Motor neuron (in vitro differentiated cells): ENCODE measurements at places on chromosomes 5 and 9. TPM values are rescaled to one million over a fixed set of nuclear protein-coding genes. Genes with fewer than 3 reads are reported as not detected.
A peak's percentile ranks its signal among the peaks of the same experiment; 100 is the strongest.

The CDO1 gene
- total RNA-seq: 0.61 and 0.92 TPM in 2 replicates

GRCh38 chr9:97578846-97579245 lies 54.3 kb downstream of the TSTD2 start:
- no peak for ATAC-seq

DNA sequence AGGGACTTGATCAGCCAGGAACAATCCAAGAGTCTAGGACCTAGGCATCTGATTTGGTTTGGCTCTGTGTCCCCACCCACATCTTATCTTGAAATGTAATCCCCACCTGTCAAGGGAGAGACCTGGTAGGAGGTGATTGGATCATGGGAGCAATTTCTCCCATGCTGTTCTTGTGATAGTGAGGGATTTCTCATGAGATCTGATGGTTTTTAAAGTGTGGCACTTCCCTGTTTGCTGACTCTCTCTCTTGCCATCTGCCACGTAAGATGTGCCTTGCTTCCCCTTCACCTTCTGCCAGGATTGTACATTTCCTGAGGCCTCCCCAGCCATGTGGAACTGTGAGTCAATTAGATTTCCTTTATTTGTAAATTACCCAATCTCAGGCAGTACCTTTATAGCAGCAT lies 201.7 kb upstream of the ACTBL2 start:
- ATAC-seq: no peak

GRCh38 chr9:84068872-84069271 lies 88.3 kb downstream of the RMI1 start:
- no peak for ATAC-seq

The GARNL3 gene
- 21.3 and 28.8 TPM in 2 replicates for total RNA-seq

- ATAC-seq: no peak
Observed at GRCh38 chr5:81925009-81925408, 46.8 kb upstream of the ATG10 start.

DNA sequence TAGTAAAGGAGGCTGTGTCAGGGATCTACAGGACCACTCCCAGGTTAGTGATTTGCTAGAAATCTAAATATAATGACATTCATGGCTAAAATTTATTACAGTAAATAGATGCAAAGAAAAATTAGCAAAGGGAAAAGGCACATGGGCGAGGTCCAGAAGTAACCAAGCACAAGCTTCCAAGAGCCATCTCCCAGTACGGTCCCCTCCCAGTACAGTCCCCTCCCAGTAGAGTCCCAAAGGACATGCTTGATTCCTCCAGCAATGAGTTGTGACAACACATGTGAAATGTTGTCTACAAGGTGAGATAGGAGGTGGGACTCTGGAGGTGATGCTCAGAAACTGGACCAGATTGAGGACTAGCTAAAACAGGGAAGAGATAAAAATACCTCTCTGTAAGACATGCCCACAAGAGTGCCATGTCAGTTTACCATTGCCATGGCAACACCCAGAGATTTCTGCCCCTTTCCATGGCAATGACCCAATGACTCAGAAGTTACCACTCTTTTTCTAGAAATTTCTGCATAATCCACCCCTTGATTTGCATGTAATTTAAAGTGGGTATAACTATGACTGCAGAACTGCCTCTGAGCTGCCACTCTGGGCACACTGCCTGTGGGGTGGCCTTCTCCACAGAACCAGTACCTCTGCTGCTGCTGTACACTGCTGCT lies 27.9 kb upstream of the CEMIP2 start:
- ATAC-seq: peak; percentile 87

DNA sequence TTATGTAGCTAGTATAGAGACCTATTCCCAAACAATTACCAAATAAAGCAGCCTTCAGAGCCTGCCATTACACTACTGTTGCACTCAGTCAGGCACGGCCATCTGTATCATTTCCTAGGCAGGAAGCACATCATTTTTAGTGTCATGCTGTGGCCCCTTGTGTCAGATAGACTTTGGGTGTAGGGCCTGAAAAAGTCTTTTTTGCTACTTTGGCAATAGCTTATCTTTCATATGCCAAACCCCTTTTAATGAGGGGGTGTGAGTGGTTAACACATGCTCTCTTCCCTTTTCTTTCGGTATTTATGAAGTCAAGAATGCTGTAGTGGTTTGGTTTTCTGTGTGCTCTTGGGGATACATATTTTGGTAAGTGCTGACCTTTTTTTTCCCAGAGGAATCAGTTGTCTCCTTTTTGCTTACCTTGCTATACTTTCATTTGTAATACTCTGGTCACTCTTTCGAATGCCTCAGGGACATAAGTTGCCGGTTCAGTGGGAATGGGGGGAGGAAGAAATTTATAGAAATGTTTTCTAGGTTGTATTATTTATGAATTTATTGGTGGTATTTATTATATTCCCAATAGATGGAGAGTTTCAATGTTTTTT lies 209.8 kb downstream of the CSNK1G3 start:
- ATAC-seq: no peak

The CCL21 gene
- total RNA-seq: 0.22 TPM in 1 of 2 replicates, not detected in the other

DNA sequence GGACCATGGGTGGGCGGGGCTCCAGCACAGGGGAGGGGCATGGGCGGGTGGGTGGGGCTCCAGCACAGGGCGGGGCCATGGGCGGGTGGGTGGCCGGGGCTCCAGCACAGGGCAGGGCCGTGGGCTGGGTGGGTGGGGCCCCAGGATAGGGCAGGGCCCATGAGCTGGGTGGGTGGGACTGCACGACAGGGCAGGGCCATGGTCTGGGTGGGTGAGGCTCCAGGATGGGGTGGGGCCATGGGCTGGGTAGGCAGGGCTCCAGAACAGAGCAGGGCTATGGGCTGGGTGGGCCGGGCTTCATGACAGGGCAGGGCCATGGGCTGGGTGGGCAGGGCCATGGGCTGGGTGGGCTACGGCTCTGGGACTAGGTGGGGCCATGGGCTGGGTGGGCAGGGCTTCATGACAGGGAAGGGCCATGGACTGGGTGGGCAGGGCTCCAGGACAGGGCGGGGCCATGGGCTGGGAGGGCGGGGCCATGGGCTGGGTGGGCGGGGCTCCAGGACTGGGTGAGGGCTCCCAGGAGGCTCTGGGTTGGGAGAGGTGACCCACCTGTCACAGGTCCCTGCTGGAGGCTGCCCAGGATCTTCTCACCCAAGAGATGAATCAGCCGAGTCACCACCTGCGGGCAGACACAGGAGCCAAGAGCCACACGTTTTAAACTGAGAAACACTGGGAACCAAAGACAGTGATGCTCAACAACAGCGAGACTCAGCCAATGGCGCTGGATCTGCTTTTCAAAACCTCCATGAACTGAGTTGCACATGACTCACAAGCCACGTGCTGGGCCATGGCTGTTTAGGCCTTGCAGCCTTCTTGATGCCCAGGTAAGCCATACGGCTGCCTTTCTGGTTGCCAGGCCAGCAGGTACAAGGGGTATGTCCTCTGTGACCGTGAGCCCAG lies 33.6 kb upstream of the NSMF start:
- peak; percentile 67 for ATAC-seq

The SEMA5A gene
- 98.5 and 99.2 TPM in 2 replicates for total RNA-seq

GRCh38 chr9:89361031-89361430 lies 42.7 kb downstream of the SECISBP2 start:
- no peak for ATAC-seq

- peak; percentile 100 for ATAC-seq
Observed at GRCh38 chr9:84823421-84824271, 154.1 kb downstream of the NTRK2 start.

The CAVIN4 gene
- 4.3 and 4.9 TPM in 2 replicates for total RNA-seq

DNA sequence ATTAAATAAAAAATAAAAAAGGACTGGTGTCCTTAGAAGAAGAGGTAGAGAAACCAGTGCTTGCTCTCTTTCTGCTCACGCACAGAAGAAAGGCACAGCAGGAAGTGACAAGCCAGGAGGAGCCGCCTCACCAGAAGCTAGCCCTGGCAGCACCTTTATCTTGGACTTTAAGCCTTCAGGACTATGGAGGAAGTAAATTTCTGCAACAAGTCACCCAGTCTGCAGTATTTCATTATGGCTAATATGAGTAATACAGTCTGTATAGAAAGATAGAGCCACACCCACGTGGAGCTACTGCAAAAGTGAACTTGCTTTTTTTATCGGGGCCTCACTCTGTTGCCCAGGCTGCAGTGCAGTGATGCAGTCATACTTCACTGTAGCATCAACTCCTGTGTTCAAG lies 68.4 kb downstream of the PDZD2 start:
- ATAC-seq: no peak

DNA sequence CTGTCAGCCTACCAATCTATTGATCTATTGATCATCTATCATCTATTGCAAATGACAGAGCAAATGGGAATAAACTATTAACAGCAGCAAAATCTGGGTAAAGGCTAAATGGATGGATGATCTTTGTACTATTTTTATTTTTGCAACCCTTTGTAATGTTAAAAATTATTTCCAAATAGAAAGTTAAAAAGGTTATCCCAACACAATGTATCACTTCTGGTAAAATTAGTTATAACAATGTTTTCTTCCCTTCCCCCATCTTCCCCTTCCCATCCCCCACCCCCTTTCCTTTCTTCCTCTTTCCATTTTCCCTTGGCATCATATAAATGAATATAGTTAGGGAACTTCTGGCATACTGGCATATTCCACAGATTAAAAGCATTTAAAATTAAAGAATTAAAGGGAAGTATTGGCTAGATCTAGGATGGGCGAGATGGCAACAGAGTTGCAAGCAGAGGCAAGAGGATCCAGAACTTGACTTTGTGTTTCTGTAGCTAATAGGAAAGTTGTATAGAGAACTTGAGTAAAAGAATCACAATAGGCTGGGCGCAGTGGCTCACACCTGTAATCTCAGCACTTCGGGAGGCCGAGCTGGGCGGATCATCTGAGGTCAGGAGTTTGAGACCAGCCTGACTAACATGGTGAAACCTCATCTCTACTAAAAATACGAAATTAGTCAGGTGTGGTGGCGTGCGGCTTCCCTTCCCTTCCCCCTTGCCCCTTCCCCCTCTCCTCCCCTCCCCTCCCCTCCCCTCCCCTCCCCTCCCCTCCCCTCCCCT lies 66.6 kb upstream of the TAF11L2 start:
- ATAC-seq: no peak

The CARTPT gene
- not detected in 2 replicates for total RNA-seq

The DAB2IP gene
- 15.2 and 16.7 TPM in 2 replicates for total RNA-seq

The GDF9 gene
- 1.5 and 1.6 TPM in 2 replicates for total RNA-seq

- no peak for ATAC-seq
Observed at GRCh38 chr9:19457693-19458009, 48.8 kb downstream of the ACER2 start.

The FAM169A gene
- 1.5 and 1.9 TPM in 2 replicates for total RNA-seq

The TMEM174 gene
- total RNA-seq: 0.13 TPM in 1 of 2 replicates, not detected in the other

DNA sequence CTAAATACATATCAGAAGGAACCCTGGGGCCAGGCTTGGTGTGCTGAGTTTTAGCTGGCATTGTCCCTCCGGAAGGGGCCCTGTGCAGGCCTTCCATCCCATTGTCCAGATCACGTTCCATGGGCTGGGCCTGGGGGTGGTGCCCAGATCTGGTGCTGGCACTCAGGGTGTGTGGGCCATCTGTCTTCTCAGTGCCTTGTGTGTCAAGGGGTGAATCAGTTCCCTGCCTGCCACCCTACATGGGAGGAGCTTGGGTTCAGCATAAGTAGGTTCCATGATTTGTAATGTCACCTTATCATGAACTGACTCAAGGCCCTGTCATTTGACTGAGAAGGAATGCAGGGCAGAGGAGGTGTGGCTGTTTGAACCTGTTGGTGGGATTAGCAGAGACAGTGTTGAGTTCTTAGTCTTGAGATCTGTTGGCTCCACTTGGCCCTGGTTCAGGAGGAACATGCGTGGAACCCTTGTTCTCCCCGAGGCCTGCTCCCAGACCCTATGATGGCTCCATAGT lies 176.8 kb downstream of the MACROH2A1 start:
- ATAC-seq: no peak

The MAPKAP1 gene
- 103 and 112 TPM in 2 replicates for total RNA-seq

GRCh38 chr9:109320331-109320741 lies 523 bp downstream of the EPB41L4B start:
- ATAC-seq: peak; percentile 61

The AJM1 gene
- total RNA-seq: 2.1 and 3.6 TPM in 2 replicates

DNA sequence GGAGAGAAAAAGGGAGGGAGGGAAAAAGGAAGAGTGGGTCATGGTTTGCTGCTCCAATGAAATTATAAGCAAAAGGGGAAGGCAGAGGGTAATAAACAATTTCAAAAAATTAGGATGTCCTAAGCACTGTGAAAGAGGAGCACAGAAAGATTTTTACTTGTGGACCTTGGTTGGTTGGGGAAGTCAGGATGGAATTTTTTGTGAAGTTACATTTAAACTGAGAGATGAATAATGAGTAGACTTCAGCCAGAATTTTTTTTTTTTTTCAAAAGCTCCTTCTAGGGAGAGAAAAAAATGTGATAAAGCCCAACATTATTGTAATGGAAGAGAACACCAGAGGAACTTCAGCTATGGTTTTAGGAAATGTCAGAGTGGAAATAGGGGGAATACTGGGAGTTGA lies 515.9 kb upstream of the PAPPA start:
- ATAC-seq: no peak

GRCh38 chr9:91101611-91102168 lies 260.0 kb downstream of the AUH start:
- no peak for ATAC-seq

The CCDC171 gene
- 4.0 and 4.2 TPM in 2 replicates for total RNA-seq

GRCh38 chr9:17135295-17136160 lies 688 bp downstream of the CNTLN start:
- peak; percentile 74 for ATAC-seq

DNA sequence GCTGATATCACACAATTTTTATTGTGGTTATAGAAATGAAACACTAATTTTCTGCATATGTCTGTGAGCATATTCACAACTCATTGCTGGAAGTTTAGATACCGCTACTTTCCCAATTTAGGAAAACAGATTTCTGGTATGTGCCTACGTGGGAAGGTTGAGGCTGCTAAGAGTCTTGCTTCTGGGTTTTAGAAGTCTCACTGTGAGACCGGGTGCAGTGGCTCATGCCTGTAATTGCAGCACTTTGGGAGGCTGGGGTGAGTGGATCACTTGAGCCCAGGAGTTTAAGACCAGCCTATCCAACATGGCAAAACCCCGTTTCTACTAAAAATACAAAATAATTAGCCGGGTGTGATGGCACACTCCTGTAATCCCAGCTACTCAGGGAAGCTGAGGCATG lies 39.6 kb downstream of the UBAP1 start:
- ATAC-seq: peak; percentile 59

The NEUROG1 gene
- not detected in 2 replicates for total RNA-seq

The ZNF474 gene
- 1.0 and 2.2 TPM in 2 replicates for total RNA-seq

The GLRA1 gene
- total RNA-seq: 2.8 and 3.2 TPM in 2 replicates

- no peak for ATAC-seq
Observed at GRCh38 chr9:125850106-125850632, 103.0 kb downstream of the PBX3 start.

DNA sequence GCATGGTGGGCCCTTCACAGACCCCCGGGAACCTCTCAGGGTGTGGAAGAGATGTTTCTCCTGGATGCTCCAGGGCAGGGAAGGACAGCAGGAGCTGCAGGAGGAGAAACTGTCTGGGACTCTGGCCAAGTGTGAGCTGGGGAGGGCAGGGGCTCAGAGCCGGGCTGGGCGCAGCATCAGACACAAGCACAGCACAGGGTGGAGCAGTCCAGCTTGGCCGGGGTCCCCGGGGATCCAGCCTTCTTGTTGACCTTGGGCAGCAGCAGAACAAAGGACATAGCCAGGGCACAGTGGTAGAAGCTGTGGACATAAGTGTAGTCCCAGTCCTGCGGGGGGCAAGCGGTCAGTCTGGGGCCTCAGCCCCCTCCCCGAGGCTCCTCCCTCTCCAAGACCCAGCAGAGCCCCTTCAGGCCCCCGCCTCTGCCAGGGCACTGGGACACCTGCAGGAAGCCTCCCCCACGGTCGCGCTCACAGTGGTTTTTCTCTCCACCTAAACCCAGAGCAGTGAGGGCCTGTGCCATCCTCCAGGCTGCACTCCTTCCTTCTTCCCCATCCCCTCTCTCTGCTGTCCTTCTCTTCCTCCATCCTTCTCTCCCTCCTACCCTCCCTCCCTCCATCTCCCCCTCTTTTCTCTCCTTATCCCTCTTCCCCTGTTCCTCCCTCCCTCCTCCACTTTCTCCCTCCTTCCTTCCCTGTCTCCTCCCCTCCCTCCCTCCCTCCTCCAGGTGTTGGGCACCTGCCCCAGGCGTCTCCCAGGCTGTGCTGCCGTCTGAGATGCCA lies 10.1 kb downstream of the MYMK start:
- peak; percentile 12 for ATAC-seq
